ENCODE measurements at places on chromosomes 5 and 9.

DNA sequence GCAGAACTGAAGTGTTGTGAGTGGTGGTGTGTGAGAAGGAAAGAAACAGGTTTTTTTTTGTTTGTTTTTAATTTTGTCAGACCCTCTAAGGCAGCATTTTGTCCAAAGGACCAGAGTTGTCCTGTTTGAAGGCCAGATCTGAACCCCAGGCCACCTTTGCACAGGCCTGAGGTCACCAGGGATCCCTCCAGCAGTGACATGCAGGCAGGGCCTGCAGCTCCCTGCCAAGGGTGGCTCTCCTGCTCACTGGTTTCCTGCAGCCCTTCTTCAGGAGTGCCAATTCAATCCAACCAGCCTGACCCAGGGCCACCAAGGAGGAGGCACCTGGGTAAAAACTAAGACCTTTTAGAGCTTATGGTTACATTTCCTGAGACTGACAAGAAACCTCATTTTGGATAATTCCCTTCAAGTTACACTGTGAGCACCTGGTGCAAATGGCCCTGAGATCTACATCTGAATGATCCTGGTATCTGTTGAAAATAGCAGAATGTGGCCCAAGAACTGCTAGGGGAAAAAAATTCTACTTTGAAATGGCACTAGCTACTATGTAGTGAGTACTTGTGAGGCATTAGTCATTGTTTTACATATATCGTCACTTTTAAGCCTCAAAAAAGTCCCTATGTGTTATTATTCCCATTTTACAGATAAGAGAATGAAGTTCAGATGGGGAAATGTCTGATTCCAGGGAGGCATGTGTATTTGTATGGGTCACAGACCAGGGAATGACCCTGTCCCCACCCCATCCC lies 33.5 kb upstream of the SMU1 start:
- peaks cover 24% of the 10 kb centered on the region for H3K36me3 ChIP-seq
- H3K27ac ChIP-seq = peak overlapping the region; percentile 74

DNA sequence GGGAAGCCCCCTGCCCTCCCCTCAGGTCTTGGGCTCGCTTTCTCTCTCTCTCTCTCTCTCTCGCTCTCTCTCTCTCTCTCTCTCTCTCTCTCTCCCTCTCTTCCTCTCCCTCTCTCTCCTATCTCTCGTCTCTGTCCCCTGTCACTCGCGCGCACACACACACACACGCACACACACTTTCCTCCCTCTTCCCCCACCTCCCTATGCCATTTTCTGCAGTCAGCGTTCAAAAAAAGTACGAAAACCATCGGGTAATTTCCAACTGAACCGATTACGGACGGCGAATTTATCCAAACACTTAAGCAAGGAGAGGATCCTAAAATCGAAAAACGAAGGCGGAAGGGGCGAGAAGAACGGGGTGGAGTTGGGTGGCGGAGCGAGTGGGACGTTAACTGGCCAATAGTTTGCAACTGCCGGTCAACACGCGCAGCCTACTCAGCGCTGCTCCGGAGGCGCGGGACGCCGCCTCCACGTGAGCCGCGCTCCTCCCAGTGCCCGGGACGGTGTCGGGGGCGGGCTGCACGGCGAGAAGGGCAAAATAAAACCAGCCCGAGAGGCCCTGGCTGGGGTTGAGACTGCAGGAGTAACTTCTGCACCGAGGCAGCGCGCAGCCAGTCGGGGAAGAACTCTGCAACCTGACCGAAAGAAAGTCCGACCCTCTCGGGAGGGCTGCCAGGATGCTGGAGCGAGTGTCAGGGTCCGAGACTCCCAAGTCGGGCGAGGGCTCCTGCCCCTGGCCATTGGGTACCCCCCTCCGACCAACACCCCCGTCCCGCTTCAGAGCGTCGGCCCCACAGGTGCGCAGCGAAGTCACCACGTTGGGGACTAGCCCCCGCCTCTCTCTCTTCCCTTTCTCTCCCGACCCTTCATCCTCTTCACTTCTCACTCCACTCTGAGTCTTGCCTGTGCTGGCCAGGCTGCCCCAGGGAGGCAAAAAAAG lies 24.9 kb upstream of the ELAVL2 start:
- H3K4me1 ChIP-seq = no peaks in the 10 kb centered on the region
- H3K4me3 ChIP-seq = no peak overlapping the region
- peaks cover 3% of the 10 kb centered on the region for H3K36me3 ChIP-seq
- peaks cover 7% of the 10 kb centered on the region for H3K27me3 ChIP-seq

GRCh38 chr9:110921705-110922104 lies 116.6 kb downstream of the LPAR1 start:
- H3K4me3 ChIP-seq = no peak overlapping the region
- no peaks in the 10 kb centered on the region for H3K27me3 ChIP-seq
- no peaks in the 10 kb centered on the region for H3K4me1 ChIP-seq
- no peak for DNase-seq

DNA sequence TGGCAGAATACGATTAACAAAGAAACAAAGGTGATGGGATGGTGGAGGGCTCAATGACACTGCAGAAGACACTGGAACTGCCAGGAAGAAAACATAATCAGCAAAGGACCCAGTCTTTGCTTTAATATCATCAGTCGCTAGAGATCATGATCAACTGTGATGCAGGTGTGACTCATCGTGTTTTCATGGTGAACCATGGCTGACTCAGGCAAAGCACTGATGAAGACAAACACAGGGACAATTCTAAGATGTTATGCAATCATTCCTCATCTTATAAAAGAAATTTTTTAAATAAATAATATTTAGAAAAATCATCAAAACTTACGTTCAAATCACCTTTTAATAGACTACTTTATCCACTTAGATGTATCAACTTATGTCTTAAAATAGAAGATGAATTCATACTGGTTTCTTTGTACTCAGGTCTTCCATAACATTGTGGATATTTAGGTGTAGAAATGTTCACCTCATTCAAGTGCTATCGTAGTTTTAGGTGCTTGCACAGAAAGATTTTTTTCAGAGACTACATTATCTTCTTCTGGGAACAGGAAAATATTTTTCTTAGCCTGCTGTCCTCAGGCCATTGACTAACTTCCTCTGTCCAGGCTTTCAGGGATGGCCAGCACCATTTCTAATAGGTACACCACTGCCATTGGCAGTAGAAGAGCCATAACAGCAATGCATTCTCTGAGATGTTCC lies 673.4 kb upstream of the MEF2C start:
- H3K4me3 ChIP-seq = no peak overlapping the region
- DNase-seq = no peak
- no peaks in the 10 kb centered on the region for H3K36me3 ChIP-seq
- H3K27me3 ChIP-seq = no peaks in the 10 kb centered on the region
- H3K27ac ChIP-seq = no peak overlapping the region

DNA sequence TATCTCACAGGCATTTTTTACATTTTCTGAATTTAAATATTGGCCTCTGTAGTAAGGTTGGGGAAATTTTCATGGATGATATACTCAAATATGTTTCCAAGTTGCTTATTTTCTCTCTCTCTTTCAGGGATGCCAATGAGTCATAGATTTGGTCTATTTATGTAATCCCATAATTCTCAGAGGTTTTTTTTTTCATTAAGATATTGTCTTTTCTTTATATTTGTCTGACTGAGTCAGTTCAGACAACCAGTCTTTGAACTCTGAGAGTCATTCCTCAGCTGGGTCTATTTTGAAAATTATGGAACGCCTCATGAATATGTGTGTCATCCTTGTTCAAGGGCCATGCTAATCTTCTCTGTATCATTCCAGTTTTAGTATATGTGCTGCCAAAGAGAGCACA lies 223.2 kb downstream of the PCSK1 start:
- no peaks in the 10 kb centered on the region for H3K4me1 ChIP-seq
- no peak overlapping the region for H3K4me3 ChIP-seq
- no peaks in the 10 kb centered on the region for H3K27me3 ChIP-seq
- H3K27ac ChIP-seq = no peak overlapping the region
- H3K36me3 ChIP-seq = no peaks in the 10 kb centered on the region

DNA sequence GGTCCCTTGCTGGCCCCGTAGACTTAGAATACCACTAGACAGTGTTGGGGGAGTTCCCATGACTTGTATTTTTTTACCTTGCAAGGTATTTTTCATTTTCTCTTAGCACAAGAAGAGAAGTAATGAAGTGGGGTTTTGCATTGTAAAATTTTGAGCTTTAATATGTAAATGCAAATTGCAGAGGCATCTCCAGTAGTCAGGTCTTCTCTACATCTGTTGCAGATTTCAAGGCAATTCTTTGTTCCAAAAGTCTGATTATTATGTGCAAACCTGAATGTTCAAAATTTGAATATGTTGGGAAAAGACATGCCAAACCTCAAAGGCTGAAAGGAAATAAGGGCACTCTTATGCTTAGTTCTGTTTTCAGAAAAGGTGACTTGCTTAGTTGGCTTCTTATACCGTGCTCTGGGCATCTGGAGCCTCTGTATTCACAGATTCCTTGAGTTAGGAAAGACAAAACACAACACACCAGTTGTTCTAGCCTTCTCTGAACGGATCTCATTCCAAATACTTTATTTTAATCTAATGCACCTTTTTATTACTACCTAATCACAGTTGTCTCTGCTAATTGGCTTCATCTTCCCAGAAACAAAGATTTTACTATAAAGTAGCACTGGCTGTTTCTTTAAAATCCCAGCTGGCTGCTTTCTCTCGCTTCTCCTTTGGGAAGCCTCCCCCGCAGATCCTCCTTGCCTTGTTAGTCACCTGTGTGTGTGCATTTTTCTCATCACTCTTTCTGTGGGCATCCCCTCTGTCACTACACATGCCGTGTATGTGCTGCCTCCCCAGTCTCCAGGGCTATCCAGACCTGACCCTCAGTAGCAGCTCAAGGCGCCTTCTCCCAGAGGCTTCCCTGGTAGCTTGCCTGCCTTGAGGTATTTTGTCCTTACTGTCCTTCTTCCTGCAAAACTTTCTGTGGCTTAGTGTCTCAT lies 138.2 kb downstream of the TLE4 start:
- no peaks in the 10 kb centered on the region for H3K4me1 ChIP-seq
- DNase-seq = no peak
- no peak overlapping the region for H3K4me3 ChIP-seq
- no peak overlapping the region for H3K27ac ChIP-seq
- no peaks in the 10 kb centered on the region for H3K27me3 ChIP-seq
- H3K36me3 ChIP-seq = peaks cover 48% of the 10 kb centered on the region

DNA sequence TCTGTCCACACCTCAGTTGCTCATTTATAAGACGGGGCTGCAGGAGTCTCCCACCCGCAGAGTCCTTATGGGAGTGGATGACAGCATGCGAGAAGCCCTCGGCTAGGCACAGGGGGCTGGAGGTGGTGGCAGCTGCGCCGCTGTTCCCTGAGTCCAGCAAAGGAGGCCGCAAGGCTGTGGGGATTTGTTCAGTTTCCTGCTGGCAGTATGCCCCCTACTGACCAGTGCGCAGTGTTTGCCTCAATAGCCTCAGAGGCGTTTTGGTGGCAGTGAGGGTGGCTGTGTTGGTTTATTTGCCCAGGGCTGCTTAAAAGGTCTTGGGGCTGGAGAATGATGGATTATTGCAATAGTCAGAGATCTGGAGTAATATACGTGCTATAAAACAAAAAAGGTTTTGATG lies 176.3 kb upstream of the OTULINL start:
- no peak for DNase-seq
- H3K36me3 ChIP-seq = peaks cover 46% of the 10 kb centered on the region
- H3K27me3 ChIP-seq = no peaks in the 10 kb centered on the region
- H3K4me3 ChIP-seq = no peak overlapping the region
- peaks cover 10% of the 10 kb centered on the region for H3K4me1 ChIP-seq

DNA sequence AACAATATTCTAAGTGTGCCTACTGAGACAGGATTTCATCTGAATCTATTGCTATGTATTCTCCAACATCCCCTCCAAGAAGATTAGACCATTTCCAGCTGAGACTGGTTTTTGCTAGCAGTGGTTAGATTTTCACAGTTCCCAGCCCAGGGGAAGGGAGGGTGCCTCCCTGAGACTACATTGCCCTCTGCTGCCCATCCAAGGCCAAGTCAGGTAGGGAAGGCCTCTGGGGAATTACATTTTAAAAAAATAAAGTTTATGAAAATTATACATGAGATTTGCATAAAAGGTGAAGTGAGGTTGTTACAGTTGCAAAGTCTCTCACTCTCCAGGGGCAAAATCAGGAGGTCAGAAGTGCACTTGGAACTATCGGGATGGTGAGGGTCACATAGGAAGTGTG lies 28.0 kb upstream of the SYK start:
- H3K4me3 ChIP-seq = peak overlapping the region; percentile 32
- H3K27me3 ChIP-seq = no peaks in the 10 kb centered on the region

- no peaks in the 10 kb centered on the region for H3K36me3 ChIP-seq
- no peak for DNase-seq
- H3K4me1 ChIP-seq = no peaks in the 10 kb centered on the region
- H3K27me3 ChIP-seq = peaks cover 7% of the 10 kb centered on the region
Measured at GRCh38 chr5:2143646-2144353, 261.1 kb upstream of the IRX4 start.

- H3K4me1 ChIP-seq = no peaks in the 10 kb centered on the region
- H3K27me3 ChIP-seq = no peaks in the 10 kb centered on the region
- H3K4me3 ChIP-seq = no peak overlapping the region
- no peaks in the 10 kb centered on the region for H3K36me3 ChIP-seq
Measured at GRCh38 chr5:121741156-121741555, 110.5 kb upstream of the FTMT start.

- peaks cover 24% of the 10 kb centered on the region for H3K36me3 ChIP-seq
- peak overlapping the region; percentile 99 for H3K27ac ChIP-seq
- H3K27me3 ChIP-seq = no peaks in the 10 kb centered on the region
- no peak for DNase-seq
Measured at GRCh38 chr9:137740312-137740711, 121.5 kb downstream of the EHMT1 start.

GRCh38 chr5:111742177-111742994 lies 14.6 kb downstream of the NREP start:
- H3K36me3 ChIP-seq = no peaks in the 10 kb centered on the region
- no peak for DNase-seq
- no peak overlapping the region for H3K4me3 ChIP-seq
- peaks cover 2% of the 10 kb centered on the region for H3K27me3 ChIP-seq

- H3K4me1 ChIP-seq = no peaks in the 10 kb centered on the region
- no peaks in the 10 kb centered on the region for H3K36me3 ChIP-seq
- no peak overlapping the region for H3K4me3 ChIP-seq
- H3K27ac ChIP-seq = no peak overlapping the region
- H3K27me3 ChIP-seq = no peaks in the 10 kb centered on the region
Measured at GRCh38 chr5:144691936-144692335, 521.3 kb downstream of the KCTD16 start.

- H3K27ac ChIP-seq = no peak overlapping the region
- no peaks in the 10 kb centered on the region for H3K27me3 ChIP-seq
- DNase-seq = no peak
- peaks cover 2% of the 10 kb centered on the region for H3K36me3 ChIP-seq
Measured at GRCh38 chr5:148751025-148751424, 75.4 kb upstream of the ADRB2 start.

- no peak overlapping the region for H3K4me3 ChIP-seq
- DNase-seq = peak; percentile 28
- H3K36me3 ChIP-seq = no peaks in the 10 kb centered on the region
- peaks cover 8% of the 10 kb centered on the region for H3K27me3 ChIP-seq
- no peaks in the 10 kb centered on the region for H3K4me1 ChIP-seq
Measured at GRCh38 chr5:113612060-113612496, 98.6 kb downstream of the YTHDC2 start.

- no peaks in the 10 kb centered on the region for H3K4me1 ChIP-seq
- H3K36me3 ChIP-seq = no peaks in the 10 kb centered on the region
- H3K27me3 ChIP-seq = no peaks in the 10 kb centered on the region
- H3K27ac ChIP-seq = no peak overlapping the region
- no peak overlapping the region for H3K4me3 ChIP-seq
Measured at GRCh38 chr9:36623280-36623679, 50.6 kb downstream of the MELK start.

- peaks cover 8% of the 10 kb centered on the region for H3K36me3 ChIP-seq
- no peak overlapping the region for H3K4me3 ChIP-seq
- H3K27me3 ChIP-seq = no peaks in the 10 kb centered on the region
- no peak for DNase-seq
- no peak overlapping the region for H3K27ac ChIP-seq
Measured at GRCh38 chr5:172956936-172957335, 2.3 kb upstream of the RPL26L1 start.

- no peaks in the 10 kb centered on the region for H3K36me3 ChIP-seq
- DNase-seq = no peak
- H3K27me3 ChIP-seq = no peaks in the 10 kb centered on the region
- H3K4me1 ChIP-seq = peaks cover 3% of the 10 kb centered on the region
- no peak overlapping the region for H3K27ac ChIP-seq
Measured at GRCh38 chr5:35374584-35374983, 144.3 kb upstream of the PRLR start.
